ENCODE measurements at places on chromosomes 7 and 10. TPM values are rescaled to one million over a fixed set of nuclear protein-coding genes. Genes with fewer than 3 reads are reported as not detected.

GRCh38 chr7:13989949-13990305 is 461 bp upstream of the ETV1 start:
- DNase-seq = peak; percentile 62

- DNase-seq = no peak
Measured at GRCh38 chr10:87658321-87658795, 1.3 kb upstream of the PAPSS2 start.

DNA sequence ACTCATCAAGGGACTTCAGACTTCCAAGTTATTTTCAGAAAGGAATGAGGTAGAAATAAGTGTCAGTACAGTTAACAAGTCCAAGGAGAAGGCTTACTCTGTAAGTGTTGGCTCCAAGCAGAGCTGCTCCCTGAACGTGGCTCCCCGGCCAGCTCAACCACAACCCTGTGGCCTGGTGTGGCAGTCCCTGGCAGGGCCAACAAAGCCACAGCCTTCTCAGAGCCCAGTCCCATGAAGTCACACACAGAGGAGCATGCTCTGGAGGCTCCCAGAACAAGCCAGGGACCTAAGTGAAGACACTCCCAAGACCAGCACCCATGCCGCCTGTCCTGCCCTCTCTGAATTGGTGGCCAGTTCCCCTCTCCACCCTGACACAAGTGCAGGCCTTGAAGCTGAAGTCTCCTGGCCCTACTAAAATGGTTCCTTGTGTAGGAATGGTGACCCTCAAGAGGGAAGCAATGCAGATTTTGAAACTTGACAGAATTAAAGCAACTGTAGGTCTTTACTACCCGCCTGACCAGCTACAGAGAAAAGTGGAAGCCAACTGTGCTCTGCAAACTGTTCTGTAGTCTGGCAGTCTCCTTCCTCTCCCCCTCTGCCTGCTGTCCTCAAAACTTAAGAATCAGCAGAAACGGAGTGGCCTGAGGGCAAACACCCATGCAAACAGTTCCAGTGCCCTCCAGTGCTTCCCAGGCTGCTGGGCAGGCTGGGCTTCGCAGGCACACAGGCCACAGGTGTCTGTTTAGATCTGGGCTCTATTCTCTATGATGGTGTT is 51.1 kb downstream of the NOD1 start:
- no peak for DNase-seq

DNA sequence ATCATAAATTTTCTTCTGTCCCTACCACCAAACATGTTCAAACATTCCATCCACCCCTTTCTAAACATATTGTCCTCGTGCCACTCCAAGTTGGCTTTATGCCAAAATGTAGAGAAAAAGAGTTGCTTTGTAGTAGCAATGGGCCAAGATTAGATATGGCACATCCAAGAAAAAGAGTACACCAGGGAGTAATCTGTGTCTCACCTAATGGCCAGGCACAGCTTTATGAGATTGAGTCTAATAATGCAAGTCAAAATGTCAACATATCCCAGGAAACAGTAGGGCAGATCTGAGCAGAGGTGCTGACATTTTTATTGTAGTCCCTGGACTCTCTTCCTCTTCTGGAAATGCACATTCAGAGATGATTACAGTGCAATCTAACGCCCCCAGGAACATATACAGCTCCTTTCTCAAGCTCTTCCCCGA is 5.7 kb upstream of the OR6V1 start:
- peak; percentile 7 for DNase-seq

DNA sequence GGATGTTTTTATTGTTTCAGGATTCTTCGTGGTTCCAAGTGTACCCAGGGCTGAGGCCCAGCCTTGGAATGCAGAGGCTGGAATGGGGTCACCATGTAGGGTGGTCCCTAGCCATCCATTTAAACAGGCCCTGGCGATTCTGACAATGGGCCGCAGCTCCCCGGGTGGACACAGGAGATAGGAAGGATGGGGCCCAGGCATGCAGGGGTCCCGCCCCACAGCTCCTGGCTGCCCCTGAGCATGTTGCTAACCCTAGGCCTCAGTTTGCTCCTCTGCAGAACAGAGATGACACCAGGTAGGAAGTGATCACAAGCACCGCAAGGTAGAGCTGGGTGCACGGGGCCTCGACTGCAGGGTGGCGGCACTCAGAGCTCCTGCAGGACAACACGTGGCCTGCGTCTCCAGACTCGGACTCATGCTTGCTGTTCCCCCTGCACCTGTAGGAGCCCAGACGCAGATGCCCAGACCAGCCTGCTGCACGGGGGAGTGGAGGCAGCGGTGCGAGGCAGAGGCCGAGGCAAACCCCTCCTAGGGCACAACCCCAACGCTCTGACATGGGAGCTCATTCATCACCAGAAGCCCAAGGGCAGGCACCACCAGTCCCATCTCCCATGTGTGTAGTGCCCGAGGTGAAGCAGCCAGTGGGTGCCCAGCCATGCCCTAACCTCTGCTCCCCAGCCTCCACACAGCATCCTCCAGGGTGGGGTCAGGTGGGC is 25.5 kb downstream of the VIPR2 start:
- DNase-seq = no peak

DNA sequence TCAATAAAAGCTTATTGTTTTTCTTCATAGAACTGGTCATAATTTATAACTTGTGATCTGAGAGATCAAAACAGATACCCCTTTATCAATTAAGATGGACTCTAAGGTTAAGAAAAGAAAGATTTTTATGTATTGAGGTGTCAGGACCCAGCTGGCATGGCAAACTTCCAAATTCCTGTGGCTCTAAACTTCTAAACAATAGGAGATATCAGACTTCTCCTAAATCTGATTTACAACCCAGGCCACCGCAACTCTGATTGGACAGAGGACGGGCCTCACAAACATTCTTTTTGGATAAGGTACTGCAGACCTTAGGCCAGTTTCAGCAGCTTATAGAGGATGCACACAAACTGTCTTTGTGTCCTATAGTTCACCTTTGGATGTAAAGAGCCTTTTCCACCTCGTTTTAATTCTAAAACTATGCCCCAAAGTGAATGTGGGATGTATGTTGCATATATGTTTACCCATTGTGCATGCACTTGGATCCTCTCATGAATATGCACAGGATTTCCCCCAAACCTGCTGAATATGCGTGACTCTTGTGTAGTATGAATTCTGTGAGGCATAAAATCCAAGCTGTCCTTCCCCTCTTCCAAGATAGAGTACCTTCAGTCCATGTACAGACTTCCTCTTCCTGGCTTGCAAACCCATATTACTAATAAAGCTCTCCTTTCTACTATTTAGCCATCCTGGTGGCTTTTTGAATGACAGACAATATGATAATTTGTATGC is 69.0 kb downstream of the ELMO1 start:
- no peak for DNase-seq

GRCh38 chr10:12022580-12023257 is 19.9 kb downstream of the UPF2 start:
- DNase-seq = no peak

DNA sequence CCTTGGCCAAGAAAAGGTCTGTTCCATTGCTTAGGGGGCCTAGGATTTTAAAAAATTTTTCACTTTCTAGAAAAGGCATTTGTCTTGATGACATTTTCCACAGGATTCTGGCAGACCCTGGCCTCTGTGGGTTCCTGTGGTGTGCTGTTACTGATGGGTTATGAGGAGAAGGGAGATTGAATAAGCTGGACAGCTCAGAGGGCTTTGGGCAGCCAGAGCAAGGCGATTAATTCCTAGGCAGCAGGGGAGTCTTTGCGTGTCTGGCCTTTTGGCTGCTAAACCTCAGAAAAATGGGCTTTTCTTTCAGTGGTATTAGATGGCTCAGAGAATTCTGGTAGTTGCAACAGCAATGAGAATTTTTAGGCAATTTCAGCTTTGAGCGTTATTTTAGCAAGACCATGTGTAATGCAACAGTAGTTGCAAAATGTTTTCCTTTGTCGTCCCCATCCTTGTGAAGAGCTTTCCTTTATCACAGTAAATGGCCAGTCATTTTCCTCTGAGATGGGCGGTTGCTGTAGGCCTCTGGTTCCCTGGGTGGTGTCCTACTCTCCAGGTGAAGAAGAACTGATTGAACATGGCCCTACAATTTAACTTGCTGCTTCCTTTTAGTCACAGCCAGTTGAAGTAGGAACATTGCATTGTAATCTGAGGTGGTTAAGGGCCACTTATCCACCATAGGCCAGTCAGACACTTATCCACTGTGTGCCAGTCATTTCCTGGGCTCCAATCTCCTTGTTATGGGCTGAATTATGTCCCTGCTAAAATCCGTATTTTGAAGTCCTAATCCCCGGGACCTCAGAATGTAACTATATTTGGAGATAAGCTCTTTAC is 43.2 kb downstream of the SH2D4B start:
- DNase-seq = no peak

DNA sequence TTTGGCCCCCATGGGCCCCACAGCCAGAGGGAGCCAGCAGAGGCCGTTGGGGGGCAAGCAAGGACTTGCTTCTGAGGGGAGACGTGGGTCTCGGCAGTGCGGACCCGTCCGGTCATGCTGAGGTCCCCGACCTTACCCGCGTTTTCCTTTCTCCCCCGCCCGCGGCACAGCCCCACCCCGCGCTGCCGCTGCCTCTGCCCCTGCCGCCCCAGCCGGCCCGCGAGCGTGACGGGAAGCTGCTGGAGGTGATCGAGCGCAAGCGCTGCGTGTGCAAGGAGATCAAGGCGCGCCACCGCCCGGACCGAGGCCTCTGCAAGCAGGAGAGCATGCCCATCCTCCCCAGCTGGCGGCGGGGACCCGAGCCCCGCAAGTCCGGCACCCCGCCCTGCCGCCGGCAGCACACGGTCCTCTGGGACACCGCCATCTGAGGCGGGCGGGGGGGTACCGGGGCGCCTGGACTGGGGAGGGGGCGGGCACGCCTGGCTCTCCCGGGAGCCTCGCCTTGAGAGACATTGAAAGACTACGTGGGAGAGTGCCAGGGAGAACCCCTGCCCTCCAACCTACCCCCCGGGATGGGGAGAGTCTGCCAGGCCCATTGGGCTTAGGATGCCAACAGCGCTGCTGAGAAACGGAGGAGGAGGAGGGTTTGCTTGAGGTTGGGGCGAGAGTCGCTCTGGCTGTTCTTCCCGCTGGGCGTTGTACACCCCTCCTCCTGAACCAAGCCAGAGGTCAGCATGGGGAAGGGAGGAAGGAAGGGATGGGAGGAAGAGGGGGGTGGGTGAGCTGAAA is 9.9 kb downstream of the NYAP1 start:
- DNase-seq = no peak

Gene LOXL4
- total RNA-seq = 5.0 TPM

Gene COBL
- 11.9 TPM for total RNA-seq

Data from skin of body (tissue), 3 donors.